ENCODE measurements at places on chromosomes 7 and 10.

DNA sequence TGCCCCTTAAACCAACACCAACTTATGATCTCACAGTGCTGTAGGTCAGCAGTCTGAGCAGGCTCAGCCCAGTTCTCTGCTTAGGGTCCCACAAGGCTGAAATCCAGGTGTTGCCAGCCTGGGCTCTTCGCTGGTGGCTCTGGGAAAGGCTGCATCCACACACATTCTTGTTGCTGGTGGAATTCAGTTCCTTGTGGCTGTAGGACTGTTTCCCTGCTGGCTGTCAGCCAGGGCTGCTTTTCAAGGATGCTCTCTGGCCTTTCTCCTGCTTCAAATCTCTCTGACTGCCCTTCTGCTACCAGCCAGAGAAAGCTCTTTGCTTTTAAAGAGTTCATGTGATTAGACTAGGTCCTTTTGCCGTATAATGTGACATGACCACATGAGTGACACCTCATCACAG, 15.3 kb downstream of the POLL start:
- DNase-seq, result no peak

DNA sequence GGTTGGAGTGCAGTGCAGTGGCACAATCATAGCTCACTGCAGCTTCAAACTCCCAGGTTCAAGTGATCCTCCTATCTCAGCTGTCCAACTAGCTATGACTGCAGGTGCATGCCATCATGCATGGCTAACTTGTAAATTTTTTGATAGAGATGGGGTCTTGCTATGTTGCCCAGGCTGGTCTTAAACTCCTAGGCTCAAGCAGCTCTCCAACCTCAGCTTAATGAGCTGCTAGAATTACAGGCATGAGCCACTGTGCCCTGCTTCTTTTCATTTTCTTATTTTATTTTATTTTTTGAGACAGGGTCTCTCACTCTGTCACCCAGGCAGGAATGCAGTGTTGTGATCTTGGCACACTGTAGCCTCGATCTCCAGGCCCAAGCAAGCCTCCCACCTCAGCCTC, 7.6 kb downstream of the PLA2G12B start:
- DNase-seq, result no peak

- DNase-seq, result no peak
Measured at GRCh38 chr7:133040674-133041073, 41.2 kb downstream of the CHCHD3 start.

DNA sequence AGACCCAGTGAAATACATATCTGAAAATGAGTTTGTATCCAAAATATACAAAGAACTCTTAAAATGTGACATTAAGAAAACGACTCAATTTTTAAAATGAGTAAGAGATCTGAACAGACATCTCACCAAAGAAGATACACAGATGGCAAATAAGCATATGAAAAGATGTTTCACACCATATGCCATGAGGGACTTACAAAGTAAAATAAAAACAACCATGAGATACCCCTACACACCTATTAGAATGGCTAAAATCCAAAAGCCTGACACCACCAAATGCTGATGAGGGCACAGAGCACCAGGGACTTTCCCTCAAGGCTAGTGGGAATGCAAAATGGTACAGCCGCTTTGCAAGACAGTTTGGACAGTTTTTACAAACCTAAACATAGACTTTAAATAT, 27.9 kb downstream of the GFRA1 start:
- no peak for DNase-seq

DNA sequence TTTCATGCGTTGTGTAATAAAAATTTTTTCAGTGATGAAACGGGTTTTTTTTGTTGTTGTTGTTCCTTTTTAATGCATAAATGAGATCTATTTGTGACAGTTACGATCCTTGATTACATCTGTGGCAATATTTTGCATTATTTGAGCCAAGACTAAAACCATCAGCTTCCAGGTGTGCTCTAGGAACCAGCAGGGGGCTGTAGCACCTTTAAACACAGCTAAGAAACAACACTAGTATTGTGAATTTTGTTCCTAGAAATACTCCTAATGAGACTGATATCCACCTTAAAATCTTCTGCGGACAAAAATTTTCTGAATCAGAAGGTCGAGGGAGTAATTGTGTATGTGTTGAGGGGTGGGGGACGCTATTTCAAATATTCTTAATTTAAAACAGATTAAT, 52.6 kb downstream of the FGFBP3 start:
- no peak for DNase-seq

GRCh38 chr7:149811221-149811620, 27.0 kb upstream of the ZNF862 start:
- no peak for DNase-seq

DNA sequence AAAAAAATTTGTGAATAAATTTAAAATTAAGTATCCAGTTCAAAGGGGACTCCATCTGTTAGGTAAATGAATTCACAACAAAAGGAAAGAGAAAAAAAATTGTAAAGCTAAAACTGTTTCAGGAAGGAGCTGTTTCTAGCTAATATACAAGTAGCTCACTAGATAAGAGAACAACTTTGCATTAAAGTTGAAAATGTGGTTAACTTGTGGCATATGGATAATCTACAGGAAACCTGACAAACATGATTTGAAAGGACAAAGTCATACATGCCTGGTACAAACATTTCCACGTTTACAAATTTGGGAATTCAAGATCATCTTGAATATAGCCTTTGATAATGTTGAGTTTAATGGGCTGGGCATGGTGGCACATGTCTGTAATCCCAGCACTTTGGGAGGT, 8.9 kb downstream of the NT5C3A start:
- no peak for DNase-seq

DNA sequence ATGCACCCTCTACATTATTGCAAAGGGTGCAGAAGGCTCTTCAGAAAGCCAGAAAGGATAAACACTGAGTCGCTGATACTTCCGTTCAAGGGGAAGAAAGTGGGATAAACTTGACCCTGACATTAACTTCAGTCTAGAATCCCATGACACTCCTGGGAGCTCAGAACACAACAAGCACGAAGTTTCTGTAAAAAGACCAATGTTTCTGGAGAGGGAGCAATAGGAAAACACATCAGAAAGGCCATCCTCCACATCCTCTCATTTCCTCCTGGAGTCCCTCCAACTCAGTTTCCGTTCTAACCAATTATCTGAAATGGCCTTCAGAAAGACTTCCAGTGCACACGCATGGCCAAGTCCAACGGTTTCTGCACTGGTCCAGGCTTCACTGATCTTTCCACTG, 113.5 kb downstream of the SORBS1 start:
- DNase-seq, result no peak

DNA sequence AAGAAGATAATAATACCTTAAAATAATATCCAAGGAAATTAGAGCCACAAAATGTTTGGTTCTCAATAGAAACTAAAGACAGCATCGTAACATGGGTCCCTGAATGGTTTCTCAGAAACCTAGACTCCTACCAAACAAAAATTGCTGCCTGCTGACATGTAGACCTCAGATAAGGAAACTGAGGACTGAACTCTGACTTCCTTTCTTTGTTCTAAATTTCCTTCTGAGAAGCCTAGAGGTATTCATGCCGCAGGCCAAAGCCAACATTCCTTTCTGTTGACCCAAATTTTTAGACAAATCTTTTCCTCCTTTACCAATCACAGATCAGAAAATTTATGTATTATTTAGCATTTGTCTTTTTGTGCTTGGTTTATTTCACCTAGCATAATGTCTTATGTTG, 816.7 kb upstream of the PHF14 start:
- DNase-seq, result no peak

DNA sequence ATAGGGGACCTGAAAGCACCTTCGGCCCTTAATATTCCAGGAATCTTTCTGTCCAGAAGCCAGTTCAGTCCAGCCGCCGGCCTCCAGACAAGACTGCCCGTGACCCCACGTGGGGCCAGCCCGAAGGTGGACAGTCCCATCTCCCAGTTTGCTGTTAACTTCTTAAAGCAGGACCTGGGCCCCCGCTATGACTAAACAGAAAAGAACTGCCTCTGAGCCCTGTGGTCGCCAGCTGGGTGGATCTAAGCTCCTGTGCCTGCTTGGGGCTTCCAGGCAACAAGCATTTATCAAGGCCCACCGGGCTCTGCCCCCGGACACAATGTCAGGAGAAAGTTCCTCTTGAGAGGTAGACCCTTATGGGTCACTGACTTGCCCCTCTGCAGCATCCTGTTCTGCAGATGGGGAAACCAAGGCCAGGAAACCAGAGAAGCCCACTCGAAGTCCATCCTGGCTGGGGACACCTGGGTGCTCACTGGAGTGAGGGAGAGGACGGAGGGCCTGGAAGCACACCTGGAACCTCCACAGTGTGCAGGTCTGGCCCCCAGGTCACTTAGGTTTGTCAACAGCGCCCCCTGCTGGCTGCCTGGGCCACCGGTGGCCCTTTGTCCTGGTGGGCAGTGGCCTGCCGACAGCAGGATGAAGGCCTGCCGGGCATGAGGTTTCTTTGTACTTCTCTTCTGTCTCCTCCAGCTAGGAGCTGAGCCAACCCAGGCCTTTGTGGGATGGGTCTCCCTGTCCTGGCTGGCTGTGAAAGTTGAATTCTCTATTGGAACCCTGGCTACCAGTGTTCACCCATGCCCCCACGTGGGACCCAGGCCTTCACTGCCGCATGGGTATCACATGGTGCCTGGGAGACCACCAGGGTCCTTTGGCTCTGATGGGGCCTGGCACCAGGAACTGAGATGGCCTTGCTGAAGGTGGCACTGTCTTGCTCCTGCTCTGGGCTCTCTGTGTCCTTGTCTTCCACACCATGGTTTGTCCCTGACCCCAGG, 128.0 kb downstream of the ZMIZ1 start:
- DNase-seq, result peak; percentile 75

DNA sequence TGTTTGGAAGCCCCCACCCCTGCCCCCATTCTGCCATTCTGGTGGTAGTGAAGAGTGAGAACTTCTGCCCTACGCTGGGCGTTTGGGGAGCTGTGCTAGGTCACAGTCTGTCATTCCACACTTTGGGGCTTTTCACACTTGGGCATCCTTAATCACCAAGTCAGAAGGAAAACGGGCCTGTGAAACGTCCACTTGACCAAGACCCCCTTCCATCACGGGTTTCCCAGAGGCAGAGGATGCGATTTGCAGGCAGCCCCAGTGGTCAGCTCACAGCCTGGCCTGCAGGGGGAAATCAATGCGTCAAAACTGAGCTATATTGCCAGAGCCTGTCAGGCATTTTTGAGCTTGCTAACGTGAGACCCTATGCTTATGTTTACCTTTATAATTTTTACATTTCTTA, 663.3 kb upstream of the MGMT start:
- DNase-seq, result no peak

GRCh38 chr7:70641882-70642281, 490.1 kb upstream of the GALNT17 start:
- no peak for DNase-seq

GRCh38 chr7:101940830-101941229, 123.4 kb downstream of the CUX1 start:
- no peak for DNase-seq

DNA sequence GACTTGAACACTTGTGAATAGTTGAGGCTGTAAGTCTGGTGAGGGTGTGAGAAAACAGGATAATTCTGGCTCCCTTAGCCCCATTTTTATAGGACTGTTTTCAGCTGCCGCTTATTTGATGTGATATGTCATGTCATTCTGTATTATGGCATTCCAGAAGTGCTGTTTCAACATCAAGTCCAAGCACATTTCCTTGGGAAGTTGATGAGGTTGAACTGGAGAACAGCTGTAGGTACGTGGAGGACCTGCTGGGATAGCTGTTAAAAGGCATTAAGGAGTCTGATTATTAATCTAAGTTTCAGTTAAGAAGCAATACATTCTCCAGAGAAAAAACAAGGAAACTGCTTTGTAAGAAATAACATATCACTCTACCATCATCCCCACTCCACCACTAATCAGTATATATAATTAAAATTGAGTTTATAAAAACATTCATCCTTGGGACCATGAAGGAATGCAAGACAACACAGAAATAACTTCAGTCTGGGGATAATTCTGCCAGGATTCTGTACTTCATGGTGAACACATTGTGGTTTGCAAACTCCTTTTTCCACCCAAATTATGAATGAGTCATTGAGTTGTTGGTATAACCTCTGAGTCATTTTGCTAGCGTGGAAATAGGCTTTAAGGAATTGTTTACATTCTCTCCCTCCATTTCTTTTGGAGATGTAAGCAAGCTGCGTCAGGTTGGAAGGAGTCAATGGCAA, 39.9 kb upstream of the TMEM229A start:
- no peak for DNase-seq

- no peak for DNase-seq
Measured at GRCh38 chr10:117540640-117541404, 1.7 kb upstream of the EMX2 start.

DNA sequence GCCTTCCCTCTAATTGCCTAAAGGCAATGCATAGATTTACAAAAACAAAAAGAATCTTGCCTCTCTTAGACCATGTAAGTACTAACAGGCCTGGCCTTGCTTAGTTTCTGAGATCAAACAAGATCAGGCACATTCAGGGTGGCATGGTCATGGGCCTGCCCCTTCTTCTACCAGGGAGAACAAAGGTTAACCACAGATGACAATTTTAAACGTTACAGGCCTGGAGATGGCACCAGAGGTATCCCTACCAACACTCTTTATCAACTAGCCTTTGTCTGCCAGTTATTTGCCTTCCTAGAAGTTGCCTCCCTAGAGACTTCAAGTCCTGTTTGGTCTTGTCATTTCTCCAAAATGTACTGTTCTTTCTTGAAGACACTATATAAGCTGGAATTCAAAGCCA, 252.6 kb downstream of the DOCK4 start:
- DNase-seq, result no peak

- no peak for DNase-seq
Measured at GRCh38 chr10:75195035-75195763, 15.4 kb upstream of the VDAC2 start.

DNA sequence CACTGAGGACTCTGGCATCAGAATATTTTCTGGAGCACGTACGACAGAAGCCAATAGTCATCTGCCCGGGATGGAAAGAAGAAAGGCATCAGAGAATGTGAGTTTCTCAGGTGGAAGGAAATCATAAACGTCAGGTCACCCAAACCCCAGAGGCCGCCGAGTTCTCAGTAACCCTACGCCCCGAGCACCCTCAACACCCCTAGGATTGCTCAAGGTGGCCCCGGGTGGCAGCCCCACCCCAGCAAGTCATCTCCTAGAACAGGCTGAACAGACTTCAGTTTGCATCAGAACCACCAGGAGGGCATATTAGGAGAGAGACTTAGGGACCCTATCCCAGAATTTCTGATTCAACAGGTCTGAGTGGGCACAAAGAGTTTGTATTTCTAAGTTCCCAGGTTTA, 117.6 kb downstream of the TNS3 start:
- no peak for DNase-seq

GRCh38 chr10:34814223-34814912, 728 bp downstream of the PARD3 start:
- no peak for DNase-seq
